ENCODE measurements at places on chromosomes 2 and 18.

GRCh38 chr2:98492441-98492840, 47.8 kb downstream of the INPP4A start:
- no peak for DNase-seq

- DNase-seq, result no peak
Observed at GRCh38 chr2:169933124-169933711, 106.0 kb downstream of the UBR3 start.

- DNase-seq, result no peak
Observed at GRCh38 chr2:678964-679363, 1.8 kb upstream of the TMEM18 start.

DNA sequence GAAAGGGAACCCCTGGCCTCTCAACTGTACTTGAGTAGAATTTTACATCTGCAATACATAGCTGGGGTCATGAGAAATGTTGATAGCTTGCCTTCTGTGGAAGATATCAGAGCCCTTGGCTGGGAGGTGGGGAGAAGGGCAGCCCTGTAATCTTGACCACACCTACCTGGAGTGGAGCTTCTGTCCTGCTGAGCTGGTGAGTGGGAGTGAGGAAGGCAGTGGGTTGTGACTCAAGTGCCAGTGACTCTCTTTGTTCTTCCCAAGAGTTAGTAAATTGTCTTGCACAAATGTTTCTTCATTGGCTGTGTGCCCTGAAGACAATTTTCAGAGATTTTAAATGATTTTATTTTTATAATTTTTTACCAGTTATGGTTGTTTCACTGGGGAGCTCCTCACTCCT, 277.3 kb downstream of the MBD5 start:
- DNase-seq, result no peak

GRCh38 chr2:141499123-141499522, 631.7 kb downstream of the LRP1B start:
- no peak for DNase-seq

- DNase-seq, result no peak
Observed at GRCh38 chr2:39266916-39267434, 23.2 kb upstream of the CDKL4 start.

DNA sequence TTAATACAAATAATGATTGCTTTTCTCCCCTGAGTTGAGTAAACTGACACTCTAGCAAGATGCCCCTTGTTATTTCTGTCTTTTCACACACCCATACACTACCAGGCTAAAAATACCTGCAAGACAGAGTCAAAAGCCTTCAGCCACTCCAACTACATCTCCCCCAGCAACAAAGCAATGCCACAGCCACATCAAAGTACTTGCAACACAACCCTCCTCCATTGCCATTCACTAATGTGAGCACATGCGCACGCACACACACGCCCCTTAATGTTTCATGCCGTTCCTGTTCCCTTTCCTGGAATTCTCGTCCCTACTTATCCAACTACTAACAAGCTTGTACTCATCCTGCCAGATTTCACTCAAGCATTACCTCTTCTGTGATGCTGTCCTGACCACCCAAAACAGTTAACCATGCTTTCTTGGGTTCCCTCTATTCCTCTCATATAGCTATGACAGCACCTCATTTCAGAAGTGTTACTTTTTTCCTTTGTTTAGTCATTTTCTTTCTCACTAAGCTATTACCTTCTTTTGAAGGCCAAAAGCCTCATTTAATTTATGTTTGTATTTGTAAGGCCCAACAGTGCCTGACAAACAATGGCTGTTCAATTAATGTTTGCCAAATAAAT, 29.6 kb downstream of the SLC25A12 start:
- DNase-seq, result no peak

GRCh38 chr2:85838181-85838580, 50.6 kb downstream of the ST3GAL5 start:
- DNase-seq, result no peak

- no peak for DNase-seq
Observed at GRCh38 chr18:22840606-22841144, 92.5 kb upstream of the RBBP8 start.

DNA sequence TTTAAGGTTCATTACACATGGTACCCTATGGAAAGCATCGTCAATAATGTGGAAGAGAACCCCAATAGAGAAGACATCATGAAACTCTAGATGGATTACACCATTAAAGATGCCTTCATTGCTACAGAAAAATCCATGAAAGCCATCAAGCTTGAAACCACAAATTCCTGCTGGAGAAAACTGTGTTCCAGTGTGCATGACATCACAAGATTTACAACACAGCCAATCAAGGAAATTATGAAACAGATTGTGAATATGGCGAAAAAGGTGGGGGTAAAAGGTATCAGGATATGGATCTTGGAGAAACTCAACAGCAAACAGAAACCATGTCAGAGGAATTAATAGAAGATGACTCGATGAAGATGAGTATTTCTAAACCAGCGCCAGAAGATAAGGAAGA, 200.0 kb downstream of the SLC4A10 start:
- no peak for DNase-seq

DNA sequence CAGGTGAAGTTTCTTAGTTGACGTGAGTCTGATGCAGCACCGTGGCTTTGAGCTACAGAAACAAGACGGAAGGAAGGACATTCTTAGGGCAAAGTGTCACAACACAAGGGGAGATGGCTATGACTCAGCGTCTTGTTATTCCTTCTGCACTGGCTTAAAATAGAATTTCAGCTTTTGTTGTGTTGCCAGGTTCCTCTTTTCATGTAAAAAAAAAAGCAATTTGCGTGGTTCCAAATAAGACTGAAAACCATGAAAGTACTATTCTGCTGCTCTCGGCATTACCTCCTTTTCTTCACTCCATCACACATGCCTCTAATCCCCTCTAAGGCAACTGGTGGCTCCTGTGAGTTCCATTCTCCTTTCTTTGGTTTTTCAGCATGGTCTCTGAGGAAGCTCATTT, 150.1 kb downstream of the ANTXR1 start:
- no peak for DNase-seq

DNA sequence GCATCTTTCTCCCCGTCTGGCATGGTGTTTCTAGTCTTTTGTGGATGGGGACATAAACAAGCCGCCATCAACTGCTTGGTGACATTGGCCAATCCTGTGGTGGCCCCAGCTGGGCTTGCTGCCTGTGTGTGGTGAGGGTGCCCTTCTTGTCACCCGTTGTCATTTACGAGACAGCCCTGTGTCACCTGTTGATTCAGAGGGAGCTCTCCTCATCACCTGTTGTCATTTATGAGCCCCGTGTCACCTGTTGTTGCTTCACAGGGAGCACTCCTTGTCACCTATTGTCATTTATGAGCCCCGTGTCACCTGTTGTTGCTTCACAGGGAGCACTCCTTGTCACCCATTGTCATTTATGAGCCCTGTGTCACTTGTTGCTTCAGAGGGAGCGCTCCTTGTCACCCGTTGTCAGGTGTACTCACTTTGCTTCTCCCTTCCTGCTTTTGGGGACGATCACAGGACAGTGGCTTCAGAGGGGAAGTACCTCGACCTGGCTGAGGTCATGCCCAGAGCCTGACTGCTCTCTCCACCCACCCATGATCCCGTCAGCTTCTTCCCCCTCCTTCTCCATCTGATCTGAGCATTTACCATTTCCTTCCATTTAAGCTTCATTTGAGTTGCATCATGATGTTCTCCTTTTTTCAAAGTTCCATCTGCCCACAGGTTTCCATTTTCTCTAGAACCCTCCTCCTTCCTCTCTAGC, 29.1 kb downstream of the HPCAL1 start:
- no peak for DNase-seq

- peak; percentile 57 for DNase-seq
Observed at GRCh38 chr2:174325373-174326160, 9.2 kb upstream of the SP9 start.

- DNase-seq, result peak; percentile 42
Observed at GRCh38 chr2:201466050-201466675, 14.6 kb downstream of the STRADB start.

- no peak for DNase-seq
Observed at GRCh38 chr2:173734797-173735196, 230.4 kb downstream of the SP3 start.

GRCh38 chr2:86372641-86373502, 35.4 kb upstream of the REEP1 start:
- DNase-seq, result peak; percentile 40

DNA sequence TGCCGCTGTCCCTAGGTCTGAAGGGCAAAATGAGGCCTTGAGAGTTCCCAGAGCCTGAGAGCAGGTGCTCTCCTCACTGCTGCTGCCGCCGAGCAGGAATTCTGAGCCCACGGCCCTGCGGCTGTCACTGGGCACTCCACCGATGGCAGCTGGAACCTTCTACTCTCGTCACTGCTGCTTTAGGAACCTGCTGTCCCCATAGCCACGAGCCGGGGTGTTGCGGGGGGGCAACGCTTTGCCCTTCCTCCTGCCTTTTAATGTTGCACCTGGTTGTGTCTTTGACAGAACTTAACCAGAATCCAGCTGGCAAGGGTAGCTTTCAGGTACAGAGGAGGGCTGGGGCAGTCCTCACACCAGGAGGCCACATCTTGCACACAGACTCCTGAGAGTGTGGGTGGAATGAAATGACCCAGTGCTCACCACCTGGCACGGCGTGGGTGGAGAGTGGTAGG, 32.3 kb downstream of the NCK2 start:
- no peak for DNase-seq

GRCh38 chr2:219912491-219912921, 285.1 kb downstream of the SLC4A3 start:
- peak; percentile 90 for DNase-seq

- DNase-seq, result no peak
Observed at GRCh38 chr18:33556846-33557245, 21.2 kb upstream of the ASXL3 start.

DNA sequence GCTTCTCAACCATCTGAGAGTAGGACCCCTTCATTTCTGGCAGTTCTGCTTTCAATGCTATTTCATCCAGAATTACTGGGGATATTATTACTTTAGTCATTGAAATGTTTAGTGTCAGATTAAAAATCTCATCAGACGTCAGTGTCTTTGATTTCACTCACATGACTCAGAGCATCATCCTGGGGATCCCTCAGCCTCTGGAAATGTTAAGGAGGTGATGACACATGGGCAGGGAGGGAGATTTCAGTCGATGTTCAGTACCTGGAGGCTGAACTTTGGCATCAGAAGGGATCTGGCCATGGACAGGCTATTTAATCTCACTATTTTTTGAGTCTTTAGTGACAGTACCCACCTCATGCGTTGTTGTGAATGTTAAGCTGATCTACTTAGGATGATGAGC, 39.1 kb downstream of the OSBPL6 start:
- DNase-seq, result no peak

DNA sequence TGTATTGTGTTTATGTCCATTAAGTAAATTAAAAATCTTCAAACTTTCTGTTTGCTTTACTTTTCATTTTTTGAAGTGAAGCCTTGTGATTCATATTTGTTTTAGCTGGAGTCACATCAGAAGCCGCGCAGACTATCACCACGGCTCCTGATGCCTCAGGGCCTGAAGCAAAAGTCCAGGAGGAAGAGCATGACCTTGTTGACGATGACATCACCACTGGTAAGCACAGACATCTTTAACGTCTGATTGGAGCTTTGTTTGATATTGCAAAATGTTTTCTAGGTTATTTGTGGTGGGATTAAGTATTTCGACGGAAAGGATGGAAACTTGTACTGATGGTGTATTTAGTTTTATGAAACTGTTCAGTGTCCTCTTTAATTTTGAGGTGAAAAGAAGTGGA, 164.8 kb downstream of the WDR7 start:
- no peak for DNase-seq

DNA sequence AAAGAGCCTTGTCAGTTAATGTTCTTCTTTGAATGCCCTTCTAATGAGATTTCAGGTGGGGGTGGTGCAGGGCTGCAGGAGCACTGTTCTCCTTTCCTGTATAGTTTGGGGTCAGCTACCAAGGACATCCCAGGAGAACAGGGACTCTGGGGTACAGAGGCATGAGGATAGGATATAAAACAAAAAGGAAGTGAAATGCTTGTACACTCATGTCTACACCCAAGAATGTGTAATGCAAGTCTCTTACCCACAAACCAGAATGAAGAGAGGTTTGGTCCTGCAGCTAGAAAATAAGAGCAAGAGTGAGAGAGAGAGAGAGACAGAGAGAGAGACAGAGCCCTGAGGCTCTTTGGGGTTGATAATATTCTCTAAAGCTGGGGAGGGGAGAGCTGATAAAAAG, 151.8 kb upstream of the KCTD1 start:
- DNase-seq, result no peak

- DNase-seq, result no peak
Observed at GRCh38 chr2:210727549-210727948, 171.2 kb downstream of the CPS1 start.

- no peak for DNase-seq
Observed at GRCh38 chr2:74619651-74620297, 28.4 kb downstream of the M1AP start.

DNA sequence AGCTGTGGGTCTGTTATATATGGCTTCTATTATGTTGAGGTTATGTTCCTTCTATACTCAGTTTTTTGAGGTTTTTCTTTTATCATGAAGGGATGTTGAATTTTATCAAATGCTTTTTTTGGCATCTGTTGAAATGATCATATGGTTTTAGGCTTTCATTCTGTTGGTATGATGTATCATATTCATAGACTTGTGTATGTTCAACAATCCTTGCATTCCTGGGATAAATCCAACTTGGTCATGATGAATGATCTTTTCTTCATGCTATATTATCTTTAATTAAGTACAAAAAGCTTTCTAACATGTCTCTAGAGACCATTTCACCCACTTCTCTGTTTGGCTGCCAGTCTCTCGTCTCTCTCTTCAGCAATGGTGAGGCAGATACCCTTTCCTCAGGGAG, 54.2 kb downstream of the MDH1 start:
- DNase-seq, result no peak

- no peak for DNase-seq
Observed at GRCh38 chr2:130728007-130728454, 839 bp upstream of the GPR148 start.

- DNase-seq, result no peak
Observed at GRCh38 chr2:205557873-205558272, 124.4 kb upstream of the NRP2 start.

DNA sequence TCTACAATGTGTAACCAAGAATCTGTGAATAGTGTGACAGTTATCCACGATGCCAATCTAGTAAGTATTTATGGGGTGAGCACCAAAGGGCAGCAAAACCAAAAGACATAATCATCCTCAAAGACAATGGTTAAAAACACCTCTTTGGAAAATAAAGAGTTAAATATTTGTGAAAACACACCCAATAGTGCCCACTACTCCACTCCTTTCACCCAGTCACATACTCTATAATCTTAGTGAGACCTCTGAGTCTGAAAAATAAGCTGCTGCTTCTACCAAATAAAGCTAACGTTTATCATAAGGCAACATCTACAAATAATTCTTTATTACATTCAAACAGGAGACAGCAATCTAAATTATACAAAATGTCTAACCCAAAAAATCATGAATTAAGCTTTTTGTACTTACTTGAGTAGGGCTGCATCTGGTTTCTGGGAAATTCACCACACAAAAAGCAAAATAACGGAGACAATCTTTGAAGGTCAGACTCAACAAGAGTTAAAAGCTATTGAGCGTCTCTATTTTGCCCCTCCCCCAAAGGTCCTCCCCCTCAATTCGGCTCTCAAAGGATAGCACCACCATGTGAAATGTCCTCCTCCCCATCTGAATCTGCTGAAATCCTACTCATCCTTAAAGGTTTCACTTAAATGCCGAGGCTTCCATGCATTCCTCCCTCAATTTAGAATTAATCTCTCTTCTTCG, 2.0 kb downstream of the RAPH1 start:
- DNase-seq, result peak; percentile 47
